ENCODE measurements at places on chromosomes 2 and 18.
A peak's percentile ranks its signal among the peaks of the same experiment; 100 is the strongest.

- no peak for DNase-seq
Observed at GRCh38 chr2:30665761-30666265, 141.4 kb downstream of the CAPN13 start.

DNA sequence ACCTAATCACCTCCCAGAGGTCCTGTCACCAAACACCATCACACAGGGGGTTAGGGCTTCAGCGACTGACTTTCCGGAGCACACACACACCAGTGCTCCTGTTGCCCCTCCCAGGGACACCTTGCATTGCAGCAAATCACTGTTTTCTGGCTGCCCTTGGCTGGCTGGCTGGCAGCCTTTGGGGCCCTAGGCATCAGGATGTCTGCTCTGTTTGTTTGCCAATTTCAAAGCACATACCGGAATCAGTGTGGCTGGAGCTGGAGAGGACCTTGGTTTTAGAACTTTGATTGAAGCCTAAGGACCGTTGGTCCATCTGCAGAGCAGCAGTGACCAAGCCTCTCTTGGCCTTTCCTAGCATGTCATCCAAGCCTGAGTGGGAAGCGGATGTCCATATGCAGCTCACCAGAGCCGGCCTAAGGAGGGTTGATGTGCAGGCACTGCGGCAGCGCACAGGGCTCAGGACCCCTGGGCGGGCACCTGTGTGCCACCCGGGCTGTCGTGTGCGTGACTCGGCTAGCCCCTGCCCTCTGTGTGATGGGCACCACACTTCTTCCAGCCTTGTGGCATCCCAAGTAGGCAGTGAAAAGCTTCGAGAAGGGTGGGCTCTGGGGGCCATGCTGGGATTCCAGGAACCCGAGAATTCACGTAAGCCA is 62.1 kb downstream of the GBX2 start:
- DNase-seq: no peak

GRCh38 chr2:150126143-150126740 is 361.2 kb downstream of the RND3 start:
- DNase-seq: peak; percentile 22

GRCh38 chr2:98805412-98806171 is 74.7 kb upstream of the MGAT4A start:
- DNase-seq: no peak

DNA sequence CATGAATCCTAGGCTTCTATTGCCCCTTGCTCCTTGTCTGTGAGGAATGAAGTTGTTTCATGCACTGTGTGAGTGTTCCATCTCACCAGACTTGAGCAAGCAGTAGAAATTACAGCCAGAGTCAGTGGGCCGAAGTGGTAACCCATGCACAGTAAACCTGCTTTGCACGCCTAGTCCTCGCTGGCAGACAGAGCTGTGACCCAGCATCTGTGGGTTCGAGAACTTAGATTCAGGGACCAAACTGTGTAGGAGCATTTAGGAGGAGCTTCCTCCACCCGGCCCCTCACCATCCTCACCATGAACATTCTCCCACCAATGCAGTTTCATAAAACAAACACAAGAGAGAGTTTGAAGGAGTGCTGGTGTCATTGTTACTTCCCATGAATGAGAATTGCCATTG is 21.6 kb upstream of the TEX51 start:
- DNase-seq: no peak

GRCh38 chr2:143514413-143514812 is 385.2 kb downstream of the ARHGAP15 start:
- no peak for DNase-seq

DNA sequence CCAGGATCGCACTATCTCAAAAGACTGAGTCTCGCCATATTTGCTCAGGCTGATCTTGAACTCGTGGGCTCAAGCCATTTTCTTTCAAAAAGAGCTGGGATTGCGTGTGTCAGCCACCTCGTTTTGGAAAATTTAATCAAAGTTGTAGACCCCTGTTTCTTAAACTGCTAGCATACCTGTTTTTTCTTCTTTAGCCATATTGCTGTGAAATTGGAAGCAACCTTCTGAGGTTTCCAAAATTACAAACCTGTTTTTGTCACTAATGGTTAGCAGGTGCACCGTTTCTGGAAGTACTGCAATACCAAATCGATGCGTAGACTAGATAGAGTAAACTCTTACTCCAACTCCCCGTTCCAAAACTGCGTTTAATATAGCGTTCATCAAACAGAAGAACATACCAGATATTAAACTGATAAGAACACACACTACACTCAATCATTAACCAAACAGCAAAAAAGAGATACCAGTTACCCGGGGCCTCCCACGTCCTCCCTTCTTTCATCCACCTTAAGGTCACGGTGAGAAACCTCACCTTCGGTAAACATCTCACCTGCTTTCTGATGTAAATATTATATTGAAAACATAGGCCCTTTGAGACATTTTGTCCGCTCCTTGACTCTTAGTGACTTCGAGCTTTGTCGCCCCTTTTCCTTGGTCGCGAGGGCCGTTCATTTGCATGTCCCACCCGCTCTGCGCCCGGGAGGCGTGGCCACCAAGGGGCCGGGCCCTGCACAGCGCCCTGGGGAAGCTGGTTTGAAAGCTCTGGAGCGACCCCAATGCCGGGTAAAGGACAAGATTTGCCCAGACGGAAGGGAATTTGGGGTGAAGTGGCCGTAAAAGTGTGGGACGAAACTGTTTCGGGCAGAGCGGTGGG is at the start of gene RNU2-63P:
Gene RNU2-63P (minus strand): TSS at position 462 of the 874 bp plus-strand sequence.
- peak; percentile 98 for DNase-seq

DNA sequence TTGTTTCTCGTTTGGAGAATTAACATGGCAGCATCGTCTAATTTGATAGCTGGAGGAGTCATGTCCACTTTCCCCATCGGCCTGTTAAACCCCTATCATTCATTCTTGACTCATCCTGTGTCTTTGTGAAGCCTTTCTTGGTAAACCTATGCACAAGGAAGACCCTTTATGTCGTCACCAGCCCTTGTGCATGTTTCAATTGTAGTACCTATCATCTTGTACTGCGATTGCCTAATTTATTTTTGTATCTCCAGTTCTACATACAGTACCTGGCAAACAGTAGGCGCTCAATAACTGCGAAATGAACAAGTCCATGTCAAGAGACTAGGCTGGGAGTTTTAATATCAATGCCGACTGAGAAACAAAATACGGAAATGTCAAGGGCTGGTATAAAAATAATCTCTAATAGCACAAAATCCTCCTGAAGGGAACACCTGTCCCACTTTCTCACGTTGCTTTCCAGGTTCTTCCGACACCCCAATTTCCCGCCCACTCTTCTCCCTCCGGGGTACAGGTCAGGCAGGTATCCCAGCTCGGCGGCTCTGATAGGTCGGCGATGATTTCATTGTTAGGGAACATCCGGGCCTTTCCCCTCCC is 1.3 kb upstream of the PPM1B start:
- DNase-seq: no peak

GRCh38 chr2:231386446-231386845 is 9.1 kb upstream of the B3GNT7 start:
- DNase-seq: no peak

GRCh38 chr18:12554796-12555388 is 103.0 kb downstream of the SPIRE1 start:
- DNase-seq: no peak

GRCh38 chr2:83459456-83459855 is 999.6 kb downstream of the SUCLG1 start:
- DNase-seq: no peak

- DNase-seq: no peak
Observed at GRCh38 chr18:2978208-2978607, 34.7 kb downstream of the LPIN2 start.

GRCh38 chr18:12059334-12060181 is 34.1 kb upstream of the ANKRD62 start:
- DNase-seq: no peak

DNA sequence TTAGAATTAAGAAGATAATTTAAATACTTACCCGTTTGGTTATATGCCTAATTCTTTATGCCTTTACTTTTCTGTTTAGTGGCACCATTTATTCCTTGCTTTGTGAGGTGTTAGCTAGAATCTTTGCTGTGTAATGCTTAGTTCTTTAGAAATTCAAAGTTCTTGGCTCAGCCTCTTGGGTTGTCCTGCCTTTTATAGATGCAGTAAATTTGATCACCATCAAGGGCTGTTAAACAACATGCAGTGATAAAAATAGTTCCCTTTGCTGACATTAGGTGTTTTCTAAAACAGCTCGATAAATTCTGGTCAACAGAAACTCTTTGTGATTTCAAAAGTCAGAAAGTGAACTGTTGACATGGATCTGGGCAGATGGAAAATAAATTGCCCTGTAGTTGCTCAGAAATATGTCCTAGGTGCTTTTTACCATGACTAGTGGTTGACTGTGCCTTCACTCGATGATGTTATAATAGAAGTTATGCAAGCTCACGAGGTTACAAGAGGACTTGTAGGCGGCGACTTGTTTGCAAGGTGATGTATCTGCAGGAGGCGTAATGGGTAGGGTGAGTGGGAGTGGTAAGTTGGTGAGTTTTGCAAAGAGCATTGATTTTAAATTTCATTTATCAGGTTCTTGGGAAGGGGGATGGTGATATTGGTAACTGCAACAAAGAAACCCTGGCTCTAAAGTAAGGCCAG is 52.1 kb downstream of the LRRTM1 start:
- no peak for DNase-seq

GRCh38 chr2:118265873-118266455 is 177.7 kb downstream of the INSIG2 start:
- no peak for DNase-seq

GRCh38 chr18:70373042-70373519 is 84.2 kb downstream of the SOCS6 start:
- no peak for DNase-seq

GRCh38 chr2:49165662-49166061 is 11.3 kb upstream of the FSHR start:
- no peak for DNase-seq

- DNase-seq: no peak
Observed at GRCh38 chr2:11997142-11997541, 250.7 kb downstream of the LPIN1 start.

DNA sequence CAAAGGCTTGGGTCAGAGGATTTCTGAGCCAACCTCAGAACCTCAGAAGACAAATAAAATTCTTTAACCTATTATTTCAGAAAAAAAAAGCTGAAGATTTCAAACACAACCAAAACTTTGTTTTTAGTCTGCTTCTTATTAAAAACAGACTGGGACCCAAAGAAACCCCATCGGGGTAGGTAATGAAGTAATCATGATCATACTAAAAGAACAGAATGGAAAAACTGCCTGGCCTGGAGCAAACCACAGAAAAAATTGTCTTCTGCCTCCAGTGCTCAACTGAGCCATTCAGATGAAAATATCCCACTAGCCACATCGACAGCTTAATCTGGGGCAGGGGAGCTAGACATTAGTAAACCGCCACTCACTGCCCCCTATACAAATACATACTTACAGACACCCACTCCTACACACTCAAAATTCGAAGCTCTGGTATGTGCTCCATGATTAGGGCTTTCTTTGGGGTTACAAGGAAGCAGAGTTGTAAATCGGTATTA is 76.5 kb downstream of the SDC1 start:
- no peak for DNase-seq

DNA sequence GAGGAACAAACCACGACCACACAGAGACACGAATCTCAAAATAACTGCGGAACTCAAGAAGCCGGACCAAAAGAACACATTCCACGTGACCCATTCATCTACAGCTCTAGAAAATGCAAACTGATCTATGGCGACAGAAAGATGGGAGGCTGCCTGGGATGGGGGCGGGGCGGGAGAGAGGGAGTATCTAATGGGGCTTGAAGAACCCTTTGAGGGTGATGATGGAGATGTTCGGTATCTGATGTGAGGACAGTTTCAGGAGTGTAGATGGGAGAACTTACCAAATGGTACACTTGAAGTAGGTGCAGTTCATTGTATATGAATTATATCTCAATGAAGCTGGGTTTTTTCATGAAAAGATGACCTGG is 34.6 kb upstream of the KLF11 start:
- no peak for DNase-seq

GRCh38 chr2:238585836-238586821 is 159.4 kb downstream of the ASB1 start:
- no peak for DNase-seq

DNA sequence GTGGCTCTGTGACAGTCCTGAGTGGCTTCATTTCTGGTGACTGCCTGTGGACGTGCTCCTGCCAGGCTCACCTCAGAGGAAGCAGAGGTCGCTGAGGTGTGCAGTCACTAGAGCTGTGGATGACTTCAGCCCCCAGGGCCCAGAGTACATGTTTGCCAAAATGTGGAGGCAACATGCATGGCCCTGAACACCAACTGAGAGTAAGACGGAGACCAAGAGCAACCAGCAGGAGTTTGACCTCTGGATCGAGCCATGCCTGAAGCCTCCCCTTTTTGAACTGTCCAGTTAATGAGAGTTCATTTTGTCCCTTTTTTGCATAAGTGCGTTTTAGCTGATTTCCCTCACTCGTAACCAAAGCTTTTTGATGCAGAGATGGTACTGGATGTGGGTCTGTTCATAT is 184.9 kb downstream of the RTP5 start:
- no peak for DNase-seq

DNA sequence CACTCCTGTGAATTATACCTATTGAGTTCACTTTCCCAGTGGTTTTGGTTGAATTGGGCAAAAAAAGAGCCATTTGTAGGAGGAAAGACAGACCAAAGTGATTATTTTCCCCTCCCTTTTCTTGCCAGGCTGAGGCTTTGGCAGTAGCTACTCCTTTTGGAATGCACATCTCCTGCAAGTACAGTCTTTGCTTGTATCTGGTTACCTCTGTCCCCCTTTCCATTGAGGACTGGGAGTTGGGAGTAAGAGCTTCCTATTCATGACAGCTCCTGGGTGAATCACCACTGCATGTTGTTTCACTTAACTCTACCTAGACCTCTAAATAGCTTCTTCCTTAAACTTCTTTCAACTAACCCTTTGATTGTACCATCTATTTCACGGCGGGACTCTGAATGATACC is 695.3 kb upstream of the ZNF804A start:
- DNase-seq: no peak

- no peak for DNase-seq
Observed at GRCh38 chr2:10195278-10196109, 73.0 kb downstream of the RRM2 start.

DNA sequence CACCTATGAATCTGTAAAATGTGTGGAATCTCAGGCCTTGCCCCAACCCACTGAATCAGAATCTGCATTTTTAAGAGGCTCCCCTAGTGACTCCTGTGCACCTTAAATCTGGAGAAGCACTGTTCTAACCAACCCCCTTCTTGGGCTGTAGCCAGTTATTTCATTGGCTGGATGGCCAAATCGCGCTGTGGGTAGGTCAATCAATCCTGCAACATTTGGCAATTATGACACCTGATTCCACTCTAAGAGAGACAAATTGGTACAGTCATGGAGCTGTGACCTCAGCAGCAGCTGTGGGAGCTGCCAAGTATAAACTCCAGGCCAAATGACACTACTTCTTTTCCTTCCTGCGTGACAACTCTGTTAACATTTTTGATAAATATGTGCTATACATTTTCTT is 208.7 kb downstream of the CLIP4 start:
- no peak for DNase-seq

- no peak for DNase-seq
Observed at GRCh38 chr18:5619376-5619775, 75.6 kb upstream of the EPB41L3 start.

- DNase-seq: no peak
Observed at GRCh38 chr2:85151026-85151425, 17.8 kb downstream of the TCF7L1 start.
